NCI-H146 (cell line): ENCODE measurements at places on chromosomes 7 and 10.

GRCh38 chr7:105745681-105746330 is 130.6 kb downstream of the ATXN7L1 start:
- DNase-seq: no peak

GRCh38 chr7:52771177-52771576 is 264.3 kb upstream of the POM121L12 start:
- DNase-seq: no peak

GRCh38 chr7:117041007-117041406 is 87.7 kb downstream of the ST7 start:
- DNase-seq: no peak

- DNase-seq: peak; percentile 10
Measured at GRCh38 chr10:91043173-91043910, 122.5 kb upstream of the ANKRD1 start.

DNA sequence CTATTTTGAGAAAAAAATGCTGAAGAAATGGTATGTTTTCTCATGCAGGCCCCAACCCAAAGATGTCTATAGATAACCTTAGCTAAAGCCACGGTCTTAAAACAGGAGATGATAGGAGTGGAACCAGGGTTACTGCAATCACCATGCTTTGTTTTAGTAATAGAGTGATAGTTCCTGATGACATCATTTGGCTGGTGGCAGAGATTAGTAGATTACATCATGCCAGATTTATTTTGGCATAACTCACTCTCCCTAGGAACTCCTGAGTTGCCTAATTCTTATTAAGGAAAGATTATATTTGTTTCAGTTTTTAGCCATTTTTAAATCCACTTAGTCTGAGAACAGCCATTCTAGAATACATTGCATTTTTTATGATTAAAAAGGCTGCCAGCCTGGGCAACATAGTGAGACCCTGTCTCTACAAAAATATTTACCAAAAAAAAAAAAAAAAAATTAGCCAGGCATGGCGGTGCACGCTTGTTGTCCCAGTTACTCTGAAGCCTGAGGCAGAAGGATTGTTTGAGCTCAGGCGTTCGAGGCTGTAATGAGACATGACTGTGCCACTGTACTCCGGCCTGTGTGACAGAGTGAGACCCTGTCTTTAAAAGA is 17.8 kb downstream of the ENO4 start:
- DNase-seq: no peak
